Activated CD4-positive, alpha-beta memory T cell treated with anti-CD3 and anti-CD28 coated beads for 36 hours (primary cell): ENCODE measurements at places on chromosomes 16 and 17.

DNA sequence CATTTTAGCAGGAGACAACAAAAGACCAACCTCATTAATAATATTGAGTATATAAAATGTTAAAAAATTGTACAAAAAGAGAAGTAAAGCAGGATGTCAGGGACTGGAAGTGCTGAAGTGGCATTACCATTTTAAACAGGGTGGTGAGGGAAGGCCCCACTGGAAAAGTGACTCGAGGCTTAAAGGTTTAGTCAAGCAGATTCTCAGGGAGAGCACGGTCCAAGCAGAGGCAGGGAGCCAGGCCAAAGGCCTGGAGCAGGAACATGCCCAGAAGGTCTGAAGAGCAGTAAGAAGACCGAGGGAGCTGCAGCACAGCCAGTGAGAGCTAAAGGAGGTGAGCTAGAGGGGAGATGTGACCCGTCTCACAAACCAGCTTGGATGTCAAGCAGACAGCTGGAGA lies 7.6 kb downstream of the XPO6 start:
- DNase-seq, result no peak

DNA sequence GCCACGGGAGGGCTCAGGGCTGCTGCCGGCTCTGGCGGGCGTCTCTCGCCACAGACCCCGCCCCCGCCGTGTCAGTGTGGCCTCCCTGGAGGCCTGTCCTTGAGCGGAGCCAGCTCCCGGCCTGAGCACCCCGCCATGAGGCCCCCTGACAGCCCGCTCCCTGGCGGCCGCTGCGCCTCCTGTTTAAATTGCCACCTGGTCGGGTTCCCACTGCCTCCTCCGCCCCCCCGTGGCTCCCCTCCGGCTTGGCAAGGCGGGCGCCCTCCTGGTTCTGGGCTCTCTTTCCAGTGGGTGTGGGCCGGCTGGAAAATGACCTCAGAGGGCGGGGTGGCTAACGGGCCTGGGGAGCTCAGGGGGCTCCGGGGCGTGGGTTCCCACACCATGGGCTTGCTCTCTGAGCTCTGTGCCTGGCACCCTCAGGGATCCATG lies 42.1 kb upstream of the SSTR5 start:
- no peak for DNase-seq

DNA sequence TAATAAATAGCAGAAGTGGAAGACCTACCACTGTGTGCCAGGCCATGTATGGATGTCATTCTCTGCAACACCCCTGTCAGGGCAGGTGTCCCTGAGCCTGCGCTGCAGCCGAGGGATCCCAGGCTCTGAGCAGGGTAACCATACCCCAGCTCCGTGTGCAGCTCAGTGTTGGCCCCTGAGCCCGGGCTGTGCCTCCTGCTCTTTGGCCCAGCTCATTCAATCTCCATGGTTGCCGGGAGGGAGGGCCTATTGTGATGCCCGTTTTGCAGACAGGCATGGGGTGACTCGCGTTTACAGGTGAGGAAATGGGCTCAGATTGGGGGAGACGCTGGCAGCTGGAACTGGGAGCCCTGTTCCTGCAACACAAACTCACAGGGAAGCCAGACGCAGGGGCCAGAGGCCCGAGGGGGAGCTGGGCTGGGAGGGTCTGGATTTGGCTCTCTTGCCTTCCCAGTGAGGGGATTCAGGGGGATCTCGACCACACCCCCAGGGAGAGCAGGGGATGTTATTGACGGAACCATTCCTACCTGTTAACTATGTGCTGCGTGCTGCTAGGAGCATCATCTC lies 190.5 kb downstream of the IRF8 start:
- DNase-seq, result no peak

GRCh38 chr16:5738586-5738985 lies 641.0 kb upstream of the EEF2KMT start:
- no peak for DNase-seq

DNA sequence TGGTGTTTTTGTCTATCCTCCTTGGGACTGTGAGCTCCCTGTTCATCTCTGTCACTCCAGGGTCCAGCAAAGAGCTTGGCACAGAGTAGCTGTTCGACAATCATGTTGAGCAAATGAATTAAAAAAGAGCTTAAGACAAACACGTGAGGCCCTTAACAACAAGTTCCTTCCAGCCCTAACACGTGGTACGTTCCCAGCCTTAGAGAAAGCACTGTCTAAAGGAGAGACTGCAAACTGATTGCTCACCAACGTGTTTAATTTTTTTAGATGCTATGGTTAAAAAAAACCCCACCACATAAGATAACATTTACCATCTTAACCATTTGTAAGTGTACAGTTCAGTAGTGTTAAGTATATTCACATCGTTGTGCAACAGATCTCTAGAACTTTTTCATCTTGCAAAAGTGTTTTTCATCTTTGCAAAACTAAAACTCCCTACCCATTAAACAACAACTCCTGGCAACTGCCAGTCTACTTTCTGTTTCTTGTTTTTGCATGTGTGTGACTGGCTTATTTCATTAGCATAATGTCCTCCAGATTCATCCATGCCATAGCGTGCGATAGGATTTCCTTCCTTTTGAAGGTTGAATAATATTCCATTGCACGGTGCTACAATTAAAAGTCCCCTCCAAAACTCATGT lies 28.2 kb downstream of the LAT start:
- DNase-seq, result peak; percentile 55

GRCh38 chr17:81131486-81132196 lies 33.7 kb upstream of the PVALEF start:
- DNase-seq, result no peak

GRCh38 chr17:28570716-28571360 lies 486 bp downstream of the PIGS start:
- peak; percentile 70 for DNase-seq
